CD4-positive, alpha-beta T cell treated with Interleukin-15 for 4 hours (primary cell): ENCODE measurements at places on chromosomes 11 and 22.

GRCh38 chr11:122494221-122494620 is 161.3 kb upstream of the UBASH3B start:
- no peak for DNase-seq

DNA sequence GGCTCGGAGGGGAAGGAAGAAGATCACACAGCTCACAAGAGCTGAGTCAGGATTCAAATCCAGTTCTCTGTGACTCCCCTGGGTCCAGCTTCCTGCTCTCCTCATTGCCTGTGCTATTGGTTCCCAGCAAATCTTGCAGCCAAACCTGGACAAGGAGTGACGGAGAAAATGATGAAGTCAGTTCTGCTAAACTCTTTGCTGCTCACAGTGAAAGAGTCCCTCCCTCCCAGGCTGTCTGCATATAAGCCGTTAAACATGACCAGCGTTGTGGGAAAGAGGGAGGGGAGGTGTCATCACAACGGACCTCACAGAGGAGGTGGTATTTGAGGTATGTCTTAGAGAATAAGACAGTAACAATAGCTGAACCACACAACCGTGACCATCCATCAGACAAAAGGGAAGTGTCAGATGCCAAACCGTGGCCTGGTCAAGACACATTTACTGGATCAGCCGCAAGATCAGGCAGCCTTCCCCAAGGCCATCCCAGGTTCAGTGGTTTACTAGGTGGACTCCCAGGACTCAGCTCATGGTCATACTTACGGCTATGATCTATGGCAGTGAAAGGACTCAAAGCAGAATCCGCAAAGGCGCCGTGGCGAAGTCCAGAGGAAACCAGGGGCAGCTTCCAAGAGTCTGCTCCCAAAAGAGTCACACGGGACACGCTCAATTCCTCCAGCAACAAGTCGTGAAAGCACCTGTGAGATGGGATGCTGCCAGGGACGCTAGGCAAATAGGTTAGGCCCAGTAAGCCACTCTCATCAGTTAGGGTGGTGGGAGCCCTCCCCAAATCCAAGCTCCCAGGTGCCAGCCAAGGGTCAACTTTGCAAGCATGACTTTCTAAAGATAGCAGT is 2.8 kb upstream of the CYTH4 start:
- no peak for DNase-seq

DNA sequence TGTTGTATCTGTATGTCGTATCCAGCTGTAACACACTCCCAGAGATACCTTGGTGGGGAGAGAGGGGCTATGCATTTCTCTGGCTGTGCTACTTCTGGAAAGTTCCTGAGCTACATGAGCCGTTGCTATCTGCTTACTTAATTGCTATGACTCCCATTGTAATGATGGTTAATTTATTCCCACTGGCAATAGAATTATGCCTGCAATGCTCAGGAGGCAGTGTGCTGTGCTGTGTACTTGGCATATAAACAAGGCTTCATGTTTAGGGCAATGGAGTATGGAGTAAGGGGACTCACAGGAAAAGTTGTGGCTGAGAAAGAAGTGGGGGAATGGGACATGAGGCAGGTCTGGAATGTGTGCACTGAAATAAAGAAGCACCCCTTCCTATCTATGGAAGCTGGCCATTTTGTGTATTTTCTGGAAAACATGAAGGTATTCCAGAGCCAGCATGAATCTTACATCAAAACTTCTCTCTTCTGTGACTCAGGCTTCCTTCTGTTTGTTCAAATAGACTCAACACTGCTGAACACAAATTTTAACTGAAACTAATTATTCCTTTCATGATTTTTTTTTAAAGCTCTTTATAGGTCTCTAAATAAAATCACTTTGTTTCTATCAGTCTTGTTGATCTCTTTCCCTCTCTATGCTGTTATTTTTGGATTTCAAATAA is 40.6 kb downstream of the CD44 start:
- no peak for DNase-seq

DNA sequence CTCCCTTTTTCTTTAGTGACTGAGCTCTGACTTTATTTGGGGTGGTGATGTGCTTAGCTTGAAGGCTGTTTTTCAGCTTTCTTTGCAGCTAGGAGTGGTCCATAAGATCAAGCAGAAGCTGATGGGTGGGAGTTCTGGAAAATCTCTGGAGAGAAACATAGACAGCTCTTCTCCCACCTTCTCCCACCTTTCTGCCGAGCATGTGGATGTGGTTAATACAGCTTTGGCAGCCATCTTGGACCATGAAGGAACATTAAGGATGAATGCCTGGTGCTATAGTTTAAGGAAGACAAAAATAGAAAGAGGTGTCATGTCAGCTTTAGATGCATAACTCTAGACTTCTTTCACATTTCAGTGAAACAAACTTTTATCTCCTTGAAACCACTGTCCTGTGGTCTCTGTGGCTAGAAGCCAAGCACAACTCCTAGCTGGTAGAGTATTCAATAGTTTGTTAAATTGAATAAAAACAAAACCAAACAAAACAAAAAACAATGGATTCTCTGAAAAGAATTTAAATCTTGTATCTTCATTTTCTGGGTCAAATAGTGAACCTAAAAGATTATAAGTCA is 203.6 kb upstream of the SESN3 start:
- DNase-seq, result no peak

- no peak for DNase-seq
These were observed 24.6 kb upstream of the PRR5 start for GRCh38 chr22:44677353-44677840.

DNA sequence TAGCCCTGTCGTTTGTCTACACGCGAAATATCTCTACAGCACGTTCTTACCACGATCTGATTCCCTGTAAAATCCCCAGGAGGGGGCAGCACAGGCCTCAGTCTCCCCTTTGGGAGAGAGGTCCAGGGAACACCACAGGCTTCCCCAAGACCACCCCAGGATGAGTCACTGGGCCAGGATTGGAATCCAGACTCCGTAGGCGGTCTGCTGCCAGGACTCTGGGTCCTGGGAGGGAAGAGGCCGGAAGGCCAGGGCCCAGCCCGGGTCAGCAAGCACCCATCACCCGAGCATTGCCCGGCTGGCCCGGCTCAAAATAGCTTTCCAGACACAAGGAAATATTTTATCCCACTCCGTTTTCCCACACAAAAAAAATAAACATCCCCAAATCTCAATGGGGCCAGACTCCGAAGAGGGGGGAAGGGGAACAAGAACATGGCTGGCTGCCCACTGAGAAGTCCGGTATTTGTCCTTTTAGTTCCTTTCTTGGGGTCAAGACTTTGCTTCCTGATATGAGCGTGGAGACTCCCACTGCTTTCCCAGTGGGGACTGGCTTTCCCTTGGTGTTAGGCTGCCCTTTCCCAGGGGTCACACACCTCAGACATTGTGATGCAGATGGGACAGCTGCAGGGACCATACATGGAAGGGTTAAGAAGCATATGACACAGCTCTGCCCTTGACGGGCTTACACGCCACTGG is 91.3 kb downstream of the LRRC32 start:
- DNase-seq, result no peak

DNA sequence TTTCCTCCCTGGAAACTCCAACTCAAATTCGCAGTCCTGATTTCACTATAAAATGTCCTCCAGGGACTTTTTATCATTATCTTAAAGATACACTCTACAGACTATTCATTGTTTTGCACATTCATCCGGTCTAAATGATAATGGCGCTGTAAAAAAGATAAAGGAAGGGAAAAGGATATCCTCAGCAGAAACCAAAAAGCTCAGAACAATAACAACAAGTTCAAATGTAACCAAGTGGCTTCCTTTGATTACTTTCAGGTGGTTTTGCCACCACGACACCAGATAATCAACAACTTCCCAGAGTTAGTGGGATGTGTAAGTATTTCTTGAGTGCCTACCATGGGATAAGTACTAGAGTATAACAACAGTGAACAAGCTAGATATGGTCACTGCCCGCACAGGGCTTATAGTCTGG is 26.3 kb downstream of the PRCP start:
- no peak for DNase-seq

DNA sequence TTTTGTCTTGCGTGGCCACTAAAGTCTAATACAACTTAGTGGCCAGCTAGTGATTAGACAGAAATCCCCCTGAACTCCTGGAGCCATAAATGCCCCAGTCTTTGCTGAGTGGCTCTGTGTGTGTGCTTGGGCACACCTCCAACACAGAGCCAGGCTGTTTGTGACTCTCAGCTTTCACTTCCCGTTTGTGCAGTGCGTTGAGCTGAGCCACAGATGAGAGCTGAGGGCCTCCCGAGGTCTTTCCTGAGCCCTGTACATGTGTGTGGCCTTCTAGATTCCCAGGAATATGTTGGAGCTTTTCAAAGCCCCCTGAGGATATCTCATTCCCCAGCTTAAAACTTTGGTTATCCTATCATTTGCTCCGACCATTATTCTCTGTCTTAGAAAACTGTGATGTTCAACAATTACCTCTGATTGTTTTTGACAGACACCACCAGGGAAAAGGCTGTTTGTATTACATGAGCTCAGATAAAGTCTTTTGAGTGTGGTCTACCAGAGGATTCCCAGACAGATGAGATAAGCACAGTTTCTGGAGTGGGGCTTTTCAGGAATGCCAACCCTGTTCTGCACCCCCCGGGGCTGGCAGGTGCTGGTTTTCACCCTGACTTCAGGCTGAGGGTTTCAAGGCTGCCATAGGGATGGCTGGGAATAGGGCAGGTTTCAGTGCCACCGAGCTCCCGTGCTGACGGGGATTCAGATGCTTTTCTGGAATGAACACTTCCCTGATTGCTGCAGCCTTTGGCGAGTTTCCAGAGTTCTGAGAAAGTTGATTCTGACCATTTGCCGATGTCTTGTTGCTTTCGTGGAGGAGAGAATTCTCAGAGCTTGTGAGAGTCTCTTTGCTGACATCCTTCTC is 23.8 kb downstream of the IGHMBP2 start:
- no peak for DNase-seq

GRCh38 chr11:12717851-12718291 is 43.6 kb downstream of the TEAD1 start:
- DNase-seq, result peak; percentile 13

DNA sequence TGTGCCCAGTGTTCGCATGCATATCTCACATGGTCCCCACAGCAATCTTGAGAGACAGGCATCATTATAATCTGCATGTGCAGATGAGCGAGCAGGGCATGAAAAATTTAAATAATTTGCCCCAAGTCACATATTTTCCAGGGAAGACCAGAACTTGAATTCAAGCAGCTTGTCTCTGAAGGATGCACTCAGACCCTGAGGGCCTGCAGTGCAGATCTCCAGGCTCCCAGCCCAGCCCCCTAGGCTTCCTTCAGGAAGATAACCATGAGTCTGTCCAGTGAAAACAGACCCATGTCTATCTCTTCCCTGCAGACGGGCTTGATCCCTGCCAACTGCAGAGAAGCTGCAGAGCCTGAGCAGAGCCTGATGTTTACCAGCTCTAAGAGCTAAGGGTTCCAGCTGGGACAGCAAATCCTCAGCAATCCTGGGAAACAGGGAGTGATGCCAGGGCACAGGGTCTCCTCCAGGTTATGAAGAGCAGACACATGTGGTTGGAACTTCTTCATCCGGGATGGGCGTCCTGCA is 55.1 kb downstream of the NAV2 start:
- no peak for DNase-seq

GRCh38 chr11:10900681-10901415 is 43.0 kb upstream of the ZBED5 start:
- DNase-seq, result no peak

DNA sequence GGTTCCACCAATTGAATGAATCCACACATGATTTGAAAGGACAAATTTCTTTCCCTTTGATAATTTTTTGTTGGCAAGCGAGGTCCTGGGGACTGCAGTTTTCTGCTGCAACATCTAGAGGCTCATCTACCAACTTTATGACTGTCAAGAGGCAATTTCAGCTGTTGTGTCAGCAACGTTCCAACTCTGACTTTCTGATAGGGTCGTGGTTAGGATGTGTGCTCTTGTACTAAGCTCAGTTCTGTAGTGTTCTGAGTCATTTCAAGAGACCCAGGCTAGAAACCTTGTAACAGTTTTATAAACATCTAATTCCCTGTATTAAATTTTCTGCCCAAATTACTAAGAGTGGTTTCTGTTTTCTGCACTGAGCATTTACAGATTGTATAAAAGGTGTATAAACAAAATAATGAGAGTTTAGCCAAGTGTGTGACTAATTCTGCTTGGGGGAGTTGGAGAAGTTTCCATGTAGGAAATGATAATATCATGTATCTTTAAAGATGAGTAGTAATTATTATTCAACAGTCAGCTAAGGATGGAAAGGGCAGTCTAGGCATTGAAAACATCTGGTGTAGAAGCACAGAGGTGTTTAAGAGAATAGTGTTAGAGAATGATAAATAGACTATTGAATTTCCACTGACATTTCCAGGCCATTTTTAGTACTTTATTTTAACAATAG is 72.2 kb downstream of the RBMXL2 start:
- DNase-seq, result no peak

DNA sequence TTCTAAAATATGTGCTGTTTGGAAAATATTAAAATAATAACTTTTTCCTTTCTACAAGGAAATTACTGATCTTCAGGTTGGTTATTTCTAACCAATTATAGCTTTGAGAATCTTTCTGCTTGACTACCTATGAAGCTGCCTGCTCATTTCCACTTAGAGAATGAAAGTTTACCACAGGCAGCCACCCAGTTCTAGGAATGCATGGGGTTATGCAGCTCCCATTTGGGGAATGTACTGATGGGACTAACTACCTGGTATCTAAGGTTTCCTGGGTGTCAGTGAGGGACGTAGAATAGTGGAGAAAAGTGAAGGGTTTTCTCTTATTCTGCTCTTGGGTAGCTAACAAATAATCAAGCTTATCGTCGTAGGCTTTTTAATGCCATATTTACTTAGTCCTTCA is 73.4 kb downstream of the DEUP1 start:
- DNase-seq, result no peak

GRCh38 chr11:121153472-121153871 is 52.4 kb downstream of the TECTA start:
- DNase-seq, result no peak

DNA sequence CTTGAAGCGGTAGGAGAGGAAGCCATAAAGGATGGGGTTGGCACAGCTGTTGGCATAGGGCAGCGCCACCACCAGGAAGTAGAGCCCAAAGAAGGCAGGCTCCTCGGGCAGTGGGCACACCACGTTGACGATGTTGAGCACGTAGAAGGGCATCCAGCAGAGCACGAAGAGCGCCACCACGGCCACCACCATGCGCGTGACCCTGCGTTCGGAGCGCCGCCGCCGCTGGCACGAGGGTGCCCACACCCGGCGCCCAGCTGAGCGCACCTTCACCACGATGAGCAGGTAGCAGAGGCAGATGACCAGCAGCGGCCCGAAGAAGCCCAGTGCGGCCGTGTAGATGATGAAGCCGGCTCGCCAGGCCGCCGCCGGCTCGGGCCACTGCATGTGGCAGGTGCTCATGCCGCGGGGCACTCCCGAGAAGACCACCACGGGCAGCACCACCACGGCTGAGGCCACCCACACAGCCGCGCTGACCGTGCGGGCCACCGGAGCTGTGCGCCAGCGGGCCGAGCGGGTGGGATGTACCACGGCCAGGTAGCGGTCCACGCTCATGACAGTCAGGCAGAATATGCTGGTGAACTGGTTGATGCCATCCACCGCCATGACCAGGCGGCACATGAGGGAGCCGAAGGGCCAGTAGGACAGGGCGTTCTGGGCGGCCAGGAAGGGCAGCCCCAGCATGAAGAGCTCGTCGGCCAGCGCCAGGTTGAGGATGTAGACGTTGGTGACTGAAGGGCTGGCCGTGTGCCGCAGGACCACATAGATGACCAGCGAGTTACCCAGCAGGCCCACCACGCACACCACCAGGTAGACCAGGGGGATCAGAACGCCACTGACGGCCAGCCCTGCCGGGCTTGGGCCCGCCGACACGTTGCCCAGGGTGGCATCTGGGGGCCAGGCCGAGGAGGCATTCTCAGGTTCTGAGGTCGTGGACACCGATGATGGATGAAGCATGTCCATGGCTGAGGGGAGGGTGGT is 5.1 kb downstream of the SSTR3 start:
- DNase-seq, result no peak
